Activated CD4-positive, alpha-beta memory T cell treated with anti-CD3 and anti-CD28 coated beads for 36 hours (primary cell): ENCODE measurements at places on chromosomes 4 and X. TPM values are rescaled to one million over a fixed set of nuclear protein-coding genes. Genes with fewer than 3 reads are reported as not detected.

DNA sequence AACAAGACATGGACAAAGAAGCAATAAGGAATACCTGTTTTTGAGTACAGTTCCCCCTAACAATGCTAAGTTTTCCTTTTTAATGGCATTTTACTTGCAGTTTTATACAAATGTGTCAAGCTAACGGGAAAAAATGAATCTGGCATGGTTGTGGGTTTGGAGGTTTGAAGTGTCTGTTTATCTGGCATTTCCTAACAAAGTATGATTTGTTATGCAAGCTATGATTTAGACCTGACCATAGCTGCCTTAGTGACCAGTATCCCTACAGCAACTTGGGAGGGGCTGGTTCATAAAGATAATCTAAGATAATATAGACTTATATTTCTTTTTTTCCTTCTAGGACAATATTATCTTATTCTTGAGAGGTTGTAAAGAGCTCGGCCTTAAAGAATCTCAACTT lies 60.6 kb downstream of the LIMCH1 start:
- no peak for DNase-seq
- no peaks in the 10 kb centered on the region for H3K27me3 ChIP-seq
- H3K4me1 ChIP-seq, result no peaks in the 10 kb centered on the region
- H3K36me3 ChIP-seq, result no peaks in the 10 kb centered on the region
- no peak overlapping the region for H3K4me3 ChIP-seq

GRCh38 chr4:140331245-140331644 lies 42.2 kb upstream of the SCOC start:
- H3K4me1 ChIP-seq, result no peaks in the 10 kb centered on the region
- H3K27me3 ChIP-seq, result peaks cover 3% of the 10 kb centered on the region
- no peak overlapping the region for H3K27ac ChIP-seq
- H3K36me3 ChIP-seq, result no peaks in the 10 kb centered on the region
- no peak overlapping the region for H3K4me3 ChIP-seq

Gene ZNF157
- total RNA-seq, result 0.50 TPM

- H3K4me1 ChIP-seq, result no peaks in the 10 kb centered on the region
- peak; percentile 83 for DNase-seq
- no peak overlapping the region for H3K4me3 ChIP-seq
- no peak overlapping the region for H3K27ac ChIP-seq
Measured at GRCh38 chrX:46978341-46979291, 66.4 kb downstream of the JADE3 start.

DNA sequence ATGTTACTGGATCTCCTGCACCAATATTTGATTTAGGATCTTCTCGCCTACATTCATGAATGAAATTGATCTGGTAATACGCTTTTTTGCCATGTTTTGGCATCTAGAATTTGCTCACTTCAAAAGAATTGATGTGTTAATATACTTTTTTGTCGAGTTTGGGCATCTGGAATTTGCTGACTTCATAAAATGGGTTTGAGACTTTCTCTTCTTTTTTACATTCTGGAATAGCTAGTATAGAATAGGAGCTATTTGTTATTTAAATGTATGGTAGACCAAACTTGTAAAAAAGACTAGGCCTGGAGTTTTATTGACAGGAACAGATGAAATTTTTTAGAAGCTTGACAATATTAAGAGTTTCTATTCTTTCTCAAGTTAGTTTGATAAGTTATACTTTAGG lies 404.9 kb upstream of the TENM3 start:
- no peaks in the 10 kb centered on the region for H3K4me1 ChIP-seq
- no peak for DNase-seq
- no peaks in the 10 kb centered on the region for H3K27me3 ChIP-seq
- H3K36me3 ChIP-seq, result no peaks in the 10 kb centered on the region
- H3K27ac ChIP-seq, result no peak overlapping the region
